H9 (cell line): ENCODE measurements at places on chromosomes 1 and 21. TPM values are rescaled to one million over a fixed set of nuclear protein-coding genes. Genes with fewer than 3 reads are reported as not detected.

DNA sequence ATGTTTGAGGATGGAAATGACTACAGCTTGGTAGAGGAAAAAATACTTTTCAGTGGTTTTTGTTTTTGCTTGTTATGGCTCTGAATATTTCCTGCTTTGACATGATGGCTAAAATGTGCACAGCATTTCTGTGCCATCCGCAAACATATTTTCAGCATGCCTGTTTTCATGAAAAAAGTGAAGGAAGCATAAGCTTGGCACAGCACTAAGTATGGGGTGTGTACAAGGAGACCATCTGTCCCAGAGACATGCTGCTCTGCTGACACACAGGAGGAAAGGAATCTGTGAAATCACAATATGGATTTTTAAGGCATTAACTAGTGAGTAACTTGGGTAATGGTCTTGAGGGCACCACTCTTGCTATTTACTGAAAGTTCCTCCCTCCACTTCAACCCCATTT, 595.5 kb downstream of the RWDD3 start:
- DNase-seq, result no peak

DNA sequence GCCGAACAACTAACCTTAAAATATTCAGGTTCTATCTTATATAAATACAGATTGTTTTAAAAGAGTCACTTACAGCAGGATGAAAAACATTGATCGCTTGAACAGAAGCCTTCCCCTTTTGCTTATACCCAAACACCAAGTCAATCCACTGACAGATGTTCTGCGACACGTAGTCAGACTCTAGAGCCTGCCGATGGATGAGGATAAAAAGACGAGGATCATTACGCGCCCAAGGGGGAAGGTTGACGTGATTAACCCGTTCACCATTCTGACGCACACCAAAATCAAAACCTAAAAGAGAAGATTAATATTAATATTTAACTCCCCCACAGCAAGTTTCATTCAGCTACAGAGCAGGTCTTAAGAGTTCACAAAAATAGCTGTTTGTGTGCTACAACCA, 59.4 kb upstream of the GNG4 start:
- DNase-seq, result no peak

GRCh38 chr1:118148034-118148433, 37.0 kb downstream of the SPAG17 start:
- DNase-seq, result no peak

DNA sequence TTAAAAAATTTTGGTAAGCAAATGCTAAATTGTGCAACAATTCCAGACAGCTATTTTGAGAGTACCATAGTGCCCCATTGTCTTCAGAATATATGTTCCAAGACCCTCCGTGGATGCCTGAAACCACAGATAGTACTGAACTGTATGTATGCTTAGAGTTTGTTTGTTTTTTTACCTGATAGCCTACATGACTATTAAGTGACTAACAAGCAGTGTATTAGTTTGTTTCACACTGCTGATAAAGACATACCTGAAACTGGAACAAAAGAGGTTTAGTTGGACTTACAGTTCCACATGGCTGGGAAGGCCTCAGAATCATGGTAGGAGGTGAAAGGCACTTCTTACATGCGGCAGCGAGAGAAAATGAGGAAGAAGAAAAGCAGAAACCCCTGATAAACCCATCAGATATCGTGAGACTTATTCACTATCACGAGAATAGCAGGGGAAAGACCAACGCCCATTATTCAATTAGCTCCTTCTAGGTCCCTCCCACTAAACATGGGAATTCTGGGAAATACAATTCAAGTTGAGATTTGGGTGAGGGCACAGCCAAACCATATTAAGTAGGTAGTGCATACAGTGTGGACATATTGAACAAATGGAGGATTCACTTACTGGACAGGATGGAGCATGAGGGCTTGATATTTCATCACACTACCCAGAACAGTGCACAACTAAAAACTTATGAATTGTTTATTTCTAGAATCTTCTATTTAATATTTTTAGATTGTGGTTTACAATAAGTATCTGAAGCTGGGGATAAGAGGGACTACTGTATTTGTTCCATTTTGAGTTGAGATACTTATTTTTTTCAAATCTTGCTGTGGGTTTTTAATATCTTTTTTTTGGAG, 78.5 kb downstream of the LHX9 start:
- DNase-seq, result no peak

GRCh38 chr1:47189844-47190508, at the start of gene PDZK1IP1:
Gene PDZK1IP1, minus strand, starts transcription at chr1:47190036. Its CDS starts 104 bp downstream, at chr1:47189932.
- DNase-seq, result peak; percentile 47

DNA sequence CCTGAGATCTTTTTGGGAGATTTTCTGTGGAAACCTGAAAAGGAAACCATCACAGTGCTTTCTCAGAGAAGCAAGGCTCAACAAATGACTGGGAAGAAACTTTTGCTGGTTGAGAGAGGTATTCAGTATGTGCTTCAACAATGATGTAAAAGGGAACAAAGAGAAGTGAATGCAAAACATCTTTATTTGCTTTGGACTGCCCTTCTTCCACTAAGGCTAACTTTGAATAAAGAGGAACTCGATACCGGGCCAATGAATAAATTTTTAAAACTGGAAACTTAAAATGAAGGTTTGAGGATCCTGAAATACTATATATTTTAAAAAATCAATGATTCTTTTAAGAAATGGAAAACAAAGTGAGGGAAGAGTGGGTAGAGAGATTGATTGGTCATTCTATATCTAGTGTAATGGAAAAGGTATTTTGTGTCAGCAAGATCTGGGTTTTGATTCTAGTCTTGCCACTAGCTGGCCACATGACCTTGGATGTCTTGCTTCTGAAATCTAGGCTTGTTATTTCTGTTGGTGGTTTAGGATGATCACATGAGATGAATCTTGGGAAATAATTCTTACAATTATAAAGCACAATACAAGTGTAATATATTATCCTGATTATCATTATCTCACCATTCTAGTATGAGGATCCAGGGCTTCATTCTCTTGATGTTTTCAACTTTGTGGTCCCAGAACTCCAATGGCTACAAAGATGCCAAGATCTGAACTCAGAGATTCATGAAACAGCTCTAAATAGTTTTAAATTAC, 34.6 kb upstream of the APOBEC4 start:
- DNase-seq, result no peak

FOXO6 gene
- 0.83 and 0.99 TPM in 2 replicates for total RNA-seq

GRCh38 chr1:117534995-117535467, 70.8 kb upstream of the TENT5C start:
- DNase-seq, result peak; percentile 79

ADCY10 gene
- total RNA-seq, result 0.20 TPM in 1 of 2 replicates, not detected in the other

ERMAP gene
- total RNA-seq, result 4.3 and 4.5 TPM in 2 replicates

ATP6V0B gene
- 127 and 131 TPM in 2 replicates for total RNA-seq
